CD8-positive, alpha-beta memory T cell (primary cell): ENCODE measurements at places on chromosomes 3 and 15.

DNA sequence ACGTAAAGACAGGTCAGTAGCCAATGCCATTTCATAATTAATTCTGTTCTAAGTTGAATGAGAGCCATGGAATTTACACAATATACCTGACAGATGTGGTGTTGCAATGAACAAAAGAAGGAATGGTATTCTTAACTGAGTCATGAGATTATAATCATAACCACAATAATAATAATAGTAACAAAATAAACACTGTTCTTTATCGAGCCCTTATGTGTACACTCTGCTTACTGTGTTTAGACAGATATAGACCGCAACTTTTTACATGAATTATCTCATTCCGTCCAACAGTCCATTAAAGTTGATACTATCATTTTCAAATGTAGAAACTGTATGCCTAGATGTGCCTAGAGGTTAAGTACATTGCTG is 28.2 kb upstream of the SCAANT1 start:
- no peaks in the 10 kb centered on the region for H3K27me3 ChIP-seq
- no peaks in the 10 kb centered on the region for H3K4me1 ChIP-seq
- no peak overlapping the region for H3K27ac ChIP-seq
- no peak overlapping the region for H3K4me3 ChIP-seq

- H3K36me3 ChIP-seq: peaks cover 2% of the 10 kb centered on the region
- DNase-seq: peak; percentile 81
- H3K27ac ChIP-seq: peak within 1 kb of the TSS; percentile 80
- H3K27me3 ChIP-seq: no peaks in the 10 kb centered on the region
- H3K4me1 ChIP-seq: peaks cover 49% of the 10 kb centered on the region
Measured at GRCh38 chr15:38564557-38565286, at the start of gene RASGRP1. TSS of gene RASGRP1 (minus strand) at chr15:38564814. CDS start at chr15:38564628, 186 bp downstream.

DNA sequence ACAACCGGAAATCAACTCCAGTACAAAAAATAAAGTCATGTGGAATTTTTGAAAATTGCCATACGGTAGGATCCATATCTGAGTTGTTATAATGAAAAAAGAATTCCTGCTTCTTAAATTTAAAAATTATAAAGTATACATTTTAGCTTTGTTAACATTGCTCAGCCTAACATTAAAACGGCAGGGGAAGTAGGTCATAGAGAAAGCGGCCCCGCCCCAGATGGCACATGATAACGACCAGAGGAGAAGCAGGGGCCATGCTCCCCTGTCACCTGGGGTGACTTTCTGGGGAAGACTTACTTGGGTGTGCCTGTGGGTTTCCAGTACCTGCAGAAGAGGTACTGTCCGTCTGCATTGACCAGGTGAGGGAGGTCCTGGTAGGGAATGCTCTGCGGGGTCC is 921 bp downstream of the MGLL start:
- H3K27me3 ChIP-seq: peaks cover 15% of the 10 kb centered on the region
- no peak overlapping the region for H3K27ac ChIP-seq
- no peak for DNase-seq
- no peaks in the 10 kb centered on the region for H3K36me3 ChIP-seq

GRCh38 chr3:126300001-126300760 is 57.0 kb downstream of the KLF15 start:
- H3K36me3 ChIP-seq: no peaks in the 10 kb centered on the region
- no peak for DNase-seq
- H3K4me3 ChIP-seq: no peak overlapping the region
- H3K27me3 ChIP-seq: no peaks in the 10 kb centered on the region
- H3K4me1 ChIP-seq: no peaks in the 10 kb centered on the region

GRCh38 chr3:149393345-149394160 is 16.1 kb upstream of the TM4SF1 start:
- no peak for DNase-seq
- no peaks in the 10 kb centered on the region for H3K27me3 ChIP-seq
- no peak overlapping the region for H3K4me3 ChIP-seq
- H3K4me1 ChIP-seq: no peaks in the 10 kb centered on the region
- H3K36me3 ChIP-seq: no peaks in the 10 kb centered on the region
